ENCODE measurements at places on chromosomes 1 and 21.

DNA sequence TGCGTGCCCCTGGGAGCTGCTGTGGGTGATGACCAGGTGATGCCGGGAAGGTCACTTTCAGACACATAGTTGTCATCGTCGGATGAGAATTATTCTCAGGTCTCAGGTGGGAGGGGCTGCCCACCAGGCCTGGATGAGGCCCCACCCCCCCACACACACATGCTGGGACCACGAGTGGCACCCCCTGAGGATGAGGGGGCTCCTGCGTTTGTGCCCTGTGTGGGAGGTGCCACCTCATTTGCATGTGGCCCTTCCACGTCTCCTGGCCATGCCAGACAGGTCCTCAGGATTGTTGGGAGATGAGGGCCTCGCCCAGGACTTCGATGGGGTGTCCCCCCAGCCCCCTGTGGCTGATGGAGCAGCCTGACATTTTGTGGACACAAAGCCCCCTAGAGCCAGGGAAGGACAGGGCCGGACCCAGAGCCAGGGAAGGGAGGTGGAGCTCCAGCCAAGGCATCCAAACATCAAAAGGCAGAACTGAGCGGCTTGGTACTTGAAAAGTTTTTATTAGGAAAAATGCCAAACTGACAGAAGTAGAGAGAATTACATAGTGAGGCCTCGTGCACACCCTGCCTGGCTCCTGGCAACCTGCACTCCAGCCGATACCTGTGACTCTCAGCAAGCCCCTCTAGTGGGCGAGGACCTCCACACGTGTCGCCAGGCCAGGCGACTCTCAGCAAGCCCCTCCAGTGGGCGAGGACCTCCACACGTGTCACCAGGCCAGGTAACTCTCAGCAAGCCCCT lies 55.7 kb downstream of the PRKCZ start:
- no peak for DNase-seq

GRCh38 chr1:80211691-80212380 lies 1205.3 kb upstream of the ADGRL4 start:
- no peak for DNase-seq

DNA sequence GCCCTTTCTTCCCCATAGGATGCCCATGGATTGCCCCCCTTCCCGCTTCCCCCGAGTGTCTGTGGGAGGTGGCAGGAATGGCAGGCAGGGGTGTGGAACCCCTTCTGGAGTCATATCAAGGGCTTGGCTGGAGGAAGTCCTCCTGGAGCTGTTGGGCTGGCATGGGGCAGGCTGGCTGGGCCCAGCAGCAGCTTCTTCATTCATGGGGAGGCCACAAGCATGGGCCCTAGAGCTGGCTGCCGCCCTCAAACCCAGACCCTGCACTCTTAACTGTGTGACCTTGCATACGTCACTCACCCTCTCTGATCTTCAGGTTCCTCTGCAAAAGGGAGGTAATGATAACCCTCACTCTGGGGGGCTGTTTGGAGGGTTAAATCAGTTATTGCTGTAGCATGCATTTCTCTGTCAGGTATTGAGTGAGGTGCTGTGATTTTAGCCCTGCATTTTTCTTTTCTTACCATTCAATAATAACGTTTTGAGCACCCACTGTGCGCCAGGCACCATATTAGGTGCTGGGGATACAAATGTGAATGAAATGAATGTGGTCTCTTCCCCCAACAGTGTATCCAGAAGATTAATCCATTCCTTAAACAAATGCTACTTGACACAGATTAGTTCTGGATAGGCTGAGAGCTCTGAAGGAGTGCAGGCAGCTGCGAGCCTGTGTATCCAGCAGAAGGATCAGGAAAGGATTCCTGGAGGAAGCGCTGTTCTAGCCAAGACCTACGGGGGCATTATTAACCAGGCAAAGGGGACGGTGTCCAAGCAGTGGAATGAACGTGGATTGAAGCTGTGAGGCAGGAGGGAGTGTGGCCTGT lies 9.3 kb downstream of the PCSK9 start:
- no peak for DNase-seq

- DNase-seq, result no peak
Measured at GRCh38 chr1:112544751-112545150, 36.0 kb downstream of the WNT2B start.

- no peak for DNase-seq
Measured at GRCh38 chr1:74434321-74434720, 78.1 kb downstream of the LRRC53 start.

DNA sequence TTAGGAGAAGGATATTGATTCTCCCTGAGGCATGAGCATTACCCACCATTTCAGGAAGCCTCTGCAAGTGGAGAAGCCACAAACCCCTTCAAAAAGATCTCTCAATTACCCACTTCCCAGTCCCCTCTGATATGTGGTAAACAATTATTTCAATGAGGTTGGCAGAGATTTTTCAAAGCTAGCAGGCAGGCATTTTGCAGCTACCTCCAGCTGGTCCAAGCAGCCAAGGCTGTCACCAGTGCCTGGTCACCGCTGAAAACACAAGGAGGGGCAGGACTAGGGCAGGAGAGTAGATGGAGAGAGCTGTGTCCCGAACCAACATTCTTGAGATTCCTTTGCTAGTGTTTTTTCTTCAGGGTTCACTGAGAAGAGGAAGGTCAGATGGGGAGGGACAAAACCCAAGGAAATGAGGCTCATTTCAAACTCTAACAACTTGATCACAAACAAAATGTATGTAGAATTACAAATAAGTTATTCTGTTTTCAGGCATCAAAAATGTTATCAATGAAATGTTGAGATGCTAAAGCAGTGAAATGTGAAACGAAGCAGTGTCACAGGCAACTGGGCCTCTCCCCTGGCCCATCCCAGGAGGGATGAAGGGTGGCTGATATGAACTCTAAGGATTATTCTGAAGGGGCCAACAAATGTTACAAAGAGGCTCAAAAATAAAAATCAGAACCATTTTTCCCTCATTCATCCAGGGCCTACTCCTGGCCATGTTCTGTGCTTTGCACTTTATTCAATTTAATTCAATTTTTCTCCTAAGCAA lies 22.3 kb downstream of the APP start:
- DNase-seq, result peak; percentile 27

DNA sequence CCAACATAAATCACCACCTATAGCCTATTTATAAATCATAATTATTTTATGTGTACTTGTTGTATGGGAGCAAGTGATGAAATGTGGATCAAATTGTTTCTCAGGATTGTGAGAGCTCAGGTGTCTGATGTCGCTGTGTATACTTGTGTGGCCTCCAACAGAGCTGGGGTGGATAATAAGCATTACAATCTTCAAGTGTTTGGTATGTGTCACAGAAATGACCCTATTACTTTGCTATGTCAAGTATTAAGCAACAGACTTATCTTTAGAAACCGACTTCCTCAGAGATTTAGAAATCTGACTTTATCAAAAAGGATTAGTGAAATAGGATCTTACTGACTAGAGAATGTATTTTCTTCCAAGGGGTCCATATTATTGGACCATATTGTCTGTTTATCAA lies 280.9 kb downstream of the TPR start:
- no peak for DNase-seq

DNA sequence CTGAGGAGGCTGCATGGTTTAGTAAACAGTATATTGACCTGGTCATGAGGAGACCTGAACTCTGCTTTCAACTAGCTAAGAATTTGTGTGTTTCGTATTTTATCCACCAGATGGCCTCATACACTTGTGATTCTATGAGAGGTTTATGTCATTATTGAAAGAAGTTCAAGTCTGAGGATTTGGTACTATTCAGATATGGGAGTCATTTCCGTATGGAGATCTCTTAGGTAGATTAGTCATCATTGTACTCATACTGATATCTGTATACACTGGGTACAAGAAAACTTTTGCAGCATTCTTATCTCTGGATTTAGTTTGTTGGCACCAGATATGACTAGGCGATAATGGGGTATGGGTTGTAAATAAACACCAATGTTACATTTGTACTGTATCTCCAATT lies 26.6 kb downstream of the ATF6 start:
- DNase-seq, result peak; percentile 21

DNA sequence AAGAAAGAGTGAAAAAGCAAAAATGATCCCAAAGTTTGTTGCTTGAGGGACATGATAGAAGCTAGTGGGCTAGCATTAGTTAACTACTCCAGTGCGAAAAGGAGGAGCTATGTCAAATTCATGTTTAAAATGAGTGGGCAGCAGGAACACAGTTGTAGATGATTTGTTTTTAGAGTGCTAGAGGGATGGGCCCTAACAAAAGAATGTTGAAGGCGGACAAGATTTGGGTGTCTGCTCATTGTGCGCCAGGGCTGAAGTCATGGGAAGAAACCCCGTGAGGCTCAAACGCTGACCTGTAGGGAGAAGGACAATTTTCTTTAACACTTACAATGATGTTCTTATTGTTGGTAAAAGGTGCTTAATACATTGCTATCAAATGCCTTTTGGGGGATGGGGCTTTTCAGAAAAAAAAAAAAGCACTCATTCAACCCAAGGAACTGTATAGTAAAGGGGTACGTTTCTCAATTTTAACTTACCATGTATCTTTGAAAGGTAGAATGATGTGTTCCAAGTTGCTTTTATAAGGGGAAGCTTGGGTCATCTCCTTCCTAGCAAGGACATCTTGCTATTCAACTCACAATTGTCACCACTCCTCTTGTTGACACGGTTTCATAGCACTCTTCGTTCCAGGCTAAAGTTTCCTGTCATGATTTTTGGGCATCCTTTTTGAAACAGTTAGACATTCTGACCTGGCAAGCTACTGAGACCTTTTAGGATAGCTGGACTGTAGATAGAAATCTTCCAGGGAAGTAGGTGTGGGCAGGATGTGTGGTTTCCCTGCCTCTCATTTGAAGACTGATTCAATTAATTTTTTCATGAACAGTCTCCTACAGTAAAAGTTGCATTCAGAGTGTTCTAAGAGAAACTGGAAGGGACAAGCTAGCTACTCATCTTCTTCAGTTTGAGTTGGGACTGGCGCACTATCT lies 53.0 kb upstream of the CNN3 start:
- DNase-seq, result no peak

DNA sequence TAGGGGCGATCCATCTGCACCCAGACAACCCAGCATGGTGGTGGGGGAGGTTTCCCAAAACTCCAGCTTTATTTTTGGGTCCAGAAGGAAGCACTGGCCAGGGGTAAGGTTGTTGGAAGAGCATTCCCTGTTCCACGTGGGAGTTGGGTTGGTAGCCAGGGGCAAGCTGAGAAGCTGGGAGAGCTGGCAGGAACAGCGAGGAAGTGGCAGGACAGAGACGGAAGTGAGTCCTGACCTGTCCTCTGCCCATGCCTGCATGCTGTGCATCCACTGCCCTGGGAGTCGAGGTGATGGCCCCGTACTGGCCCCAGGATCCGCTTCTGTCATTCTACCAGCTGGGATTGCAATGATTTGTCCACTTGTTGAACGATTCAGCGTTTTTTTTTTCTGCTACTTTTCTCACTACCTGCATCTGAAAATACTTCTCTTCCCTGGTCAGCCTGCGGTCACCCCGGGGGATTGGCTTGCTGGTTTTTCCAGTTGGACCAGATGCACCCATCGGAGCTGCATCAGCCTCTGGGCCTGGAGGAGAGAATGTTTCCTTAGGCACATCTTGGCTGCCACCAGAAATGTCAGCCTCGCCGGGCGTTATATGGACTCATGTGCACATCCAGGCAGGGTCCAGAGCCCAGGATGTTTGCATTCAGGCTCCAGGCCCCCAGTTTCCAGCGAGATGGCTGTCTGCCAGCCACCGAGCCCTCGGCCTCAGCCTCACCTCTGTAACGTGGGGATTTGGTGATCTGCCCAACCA lies 28.3 kb upstream of the TMPRSS2 start:
- DNase-seq, result no peak

GRCh38 chr1:179785031-179785431 lies 41.9 kb downstream of the FAM163A start:
- DNase-seq, result no peak

DNA sequence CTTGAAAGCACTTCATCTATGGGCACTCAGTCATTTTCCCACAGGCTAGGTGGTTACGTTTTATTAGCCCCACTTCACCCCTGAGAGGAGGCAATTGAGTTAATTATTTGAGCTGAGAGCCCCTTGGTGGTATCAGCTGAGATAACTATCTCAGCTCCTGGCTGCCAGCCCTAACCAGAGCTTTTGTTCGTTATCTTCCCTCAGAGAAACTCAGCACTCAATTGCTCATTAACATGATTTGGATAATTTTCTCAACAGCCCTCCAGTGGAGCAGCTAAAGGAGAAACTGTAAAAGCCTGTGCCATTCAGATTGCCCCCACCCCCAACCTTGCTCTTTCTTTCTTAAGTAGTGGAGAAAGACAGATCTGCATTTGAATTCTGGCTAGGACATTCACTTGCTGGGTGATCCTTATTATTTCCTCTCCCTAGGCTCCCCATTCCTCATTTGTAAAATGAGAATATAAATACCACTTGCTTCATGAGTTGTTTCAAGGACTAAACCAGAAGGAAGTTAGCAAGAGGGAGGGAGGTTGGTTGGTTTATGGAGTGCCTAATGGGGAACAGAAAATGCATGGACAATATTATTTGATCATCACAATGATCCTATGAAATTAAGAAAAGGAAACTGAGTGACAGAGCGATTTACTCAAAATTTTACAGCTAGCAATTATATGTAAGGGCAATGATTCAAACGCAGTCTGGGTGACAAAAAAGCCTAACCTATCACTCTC lies 218.7 kb upstream of the FGGY start:
- no peak for DNase-seq

- no peak for DNase-seq
Measured at GRCh38 chr1:158649052-158649451, 37.5 kb downstream of the SPTA1 start.

- no peak for DNase-seq
Measured at GRCh38 chr1:194184974-194185373, 998.6 kb upstream of the B3GALT2 start.

DNA sequence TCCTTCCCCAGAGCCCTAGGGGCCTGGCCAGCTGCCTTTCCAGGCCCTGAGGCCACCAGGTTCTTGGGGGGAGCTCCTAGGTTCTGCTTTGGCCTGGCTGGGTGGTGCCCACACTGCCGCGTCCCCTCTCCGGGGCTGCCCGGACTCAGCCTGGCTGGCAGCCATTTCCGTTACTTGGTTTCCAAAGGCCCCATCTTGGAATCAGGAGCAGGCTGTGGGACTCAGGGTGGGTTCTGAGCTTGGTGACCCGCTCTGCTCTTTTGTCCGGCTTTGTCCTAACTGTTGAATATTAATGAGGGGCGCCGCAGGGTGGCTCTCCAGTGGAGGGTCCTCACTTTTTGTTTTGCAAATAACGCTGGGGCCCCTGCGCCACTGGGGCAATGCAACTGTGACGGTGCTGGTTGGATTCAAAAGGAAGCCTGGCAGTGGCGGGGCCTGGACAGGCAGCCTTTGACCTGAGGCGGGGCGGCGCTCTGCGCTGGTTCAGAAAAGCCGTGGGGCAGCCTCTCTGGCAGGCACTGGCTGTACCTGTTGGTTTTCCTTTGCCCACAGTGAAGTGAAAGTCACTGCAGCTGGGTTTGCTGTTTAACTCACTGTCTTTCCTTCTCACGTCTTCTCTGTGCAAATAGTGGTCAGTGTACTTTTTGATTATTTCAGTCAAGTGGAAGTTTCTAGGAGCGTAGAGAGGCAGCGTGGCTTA lies 20.2 kb downstream of the SKI start:
- no peak for DNase-seq

Measured in right kidney (tissue), 9 donors.